Activated CD4-positive, CD25-positive, alpha-beta regulatory T cell (primary cell): ENCODE measurements at places on chromosomes 16 and 17.

- DNase-seq, result no peak
These were observed 24.0 kb downstream of the GGA3 start for GRCh38 chr17:75237100-75238014.

GRCh38 chr16:29784157-29784556, 6.1 kb downstream of the ZG16 start:
- DNase-seq, result no peak

DNA sequence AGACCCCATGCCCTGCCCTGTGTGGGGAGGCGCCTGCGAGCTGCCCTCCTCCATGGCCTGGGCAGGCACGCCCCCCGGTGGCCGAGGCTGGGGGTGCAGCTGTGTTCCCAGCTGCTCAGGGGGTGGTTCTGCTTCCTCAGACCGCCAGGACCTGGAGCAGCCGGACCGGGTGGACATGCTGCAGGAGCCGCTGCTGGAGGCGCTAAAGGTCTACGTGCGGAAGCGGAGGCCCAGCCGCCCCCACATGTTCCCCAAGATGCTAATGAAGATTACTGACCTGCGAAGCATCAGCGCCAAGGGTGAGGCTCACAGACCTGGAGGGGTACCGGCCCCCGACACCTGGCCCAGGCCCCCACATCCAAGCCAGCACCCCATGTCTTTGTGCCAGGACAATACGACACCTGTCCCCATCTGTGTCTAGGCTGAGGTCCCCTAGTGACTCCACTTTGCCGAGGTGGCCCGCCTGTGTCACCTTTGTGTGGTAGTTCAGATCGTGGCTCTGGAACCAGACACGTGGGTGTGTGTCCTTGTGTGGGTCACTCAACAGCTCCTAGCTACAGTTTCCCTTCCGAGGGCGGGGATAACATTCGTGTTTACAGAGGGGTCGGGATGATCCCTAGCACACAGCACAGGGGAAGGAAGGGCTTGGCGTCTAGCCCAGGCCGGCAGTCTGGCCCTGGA, 9.3 kb downstream of the GJD3 start:
- DNase-seq, result peak; percentile 77

DNA sequence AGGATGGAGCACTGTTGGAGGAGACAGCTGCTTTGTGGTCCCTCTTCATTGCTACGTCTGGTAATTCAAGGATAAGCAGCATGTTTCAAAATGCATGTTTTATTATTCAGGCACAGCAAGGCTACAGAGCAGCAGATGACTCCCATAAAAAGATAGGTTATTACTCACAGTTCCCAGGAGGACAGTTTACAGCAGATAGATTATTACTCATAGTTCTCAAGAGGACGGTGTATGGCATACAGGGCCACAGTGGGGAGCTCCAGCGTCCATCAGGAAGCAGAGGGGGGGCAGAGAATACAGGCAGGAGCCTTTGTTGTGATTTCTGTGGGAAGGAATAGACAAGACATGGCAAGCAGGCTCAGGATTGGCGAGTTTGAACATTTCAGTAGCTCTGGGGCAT, 72.9 kb downstream of the DNAH9 start:
- no peak for DNase-seq

- no peak for DNase-seq
These were observed 830 bp downstream of the SPHK1 start for GRCh38 chr17:76384987-76385891.

DNA sequence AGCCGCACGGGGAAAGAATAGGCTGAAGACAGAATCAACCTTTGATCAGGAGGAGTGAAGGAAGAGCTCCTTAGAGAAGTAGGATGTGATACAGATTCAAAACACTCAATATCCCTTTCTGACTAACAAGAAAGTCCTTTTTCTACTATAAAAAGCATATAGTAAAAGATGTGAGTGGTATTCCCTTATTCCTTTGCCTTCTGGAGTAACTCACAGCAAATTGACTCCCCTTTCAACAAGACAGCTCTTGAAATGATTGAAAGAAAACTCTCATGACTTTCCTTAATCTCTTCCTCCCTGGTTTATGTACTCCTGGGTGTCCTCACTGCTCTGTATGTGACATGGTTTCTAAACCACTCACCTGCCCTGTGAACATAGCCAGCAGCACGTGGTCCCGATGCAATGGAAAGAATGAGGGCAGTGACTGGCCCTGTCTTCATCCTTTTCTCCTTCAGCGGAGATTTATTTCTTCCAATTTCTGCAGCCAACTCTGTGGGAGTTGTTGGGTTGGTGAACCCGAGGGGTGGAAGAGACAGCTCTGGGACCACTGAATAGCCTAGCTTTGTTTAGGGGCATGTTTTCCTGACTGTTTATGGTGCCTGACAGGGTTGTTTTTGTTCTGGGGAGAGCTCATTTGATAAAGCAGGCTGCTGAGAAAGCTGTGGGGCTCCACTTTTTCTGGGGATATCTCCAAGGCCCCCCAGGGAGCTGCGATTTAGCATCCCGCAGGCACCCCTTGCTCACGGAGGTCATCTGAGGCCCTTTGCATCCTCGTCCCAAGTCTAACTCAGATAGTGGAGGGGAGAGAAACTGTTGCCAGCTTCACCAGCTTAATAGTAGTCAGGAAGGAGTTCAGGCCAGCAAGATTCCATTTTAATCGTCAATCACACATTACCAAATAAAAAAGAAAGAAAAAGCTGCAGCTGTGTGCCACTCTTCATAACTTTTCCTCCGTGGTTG, 46.7 kb downstream of the MAP2K6 start:
- no peak for DNase-seq

- no peak for DNase-seq
These were observed 14.5 kb downstream of the ZFHX3 start for GRCh38 chr16:73033271-73033998.

- no peak for DNase-seq
These were observed 4.2 kb downstream of the SOCS3 start for GRCh38 chr17:78355701-78356100.
